T-helper 2 cell (primary cell): ENCODE measurements at places on chromosomes 6 and 20.
A peak's percentile ranks its signal among the peaks of the same experiment; 100 is the strongest.

- DNase-seq = no peak
These were observed 81.0 kb downstream of the GPX5 start for GRCh38 chr6:28606424-28607391.

DNA sequence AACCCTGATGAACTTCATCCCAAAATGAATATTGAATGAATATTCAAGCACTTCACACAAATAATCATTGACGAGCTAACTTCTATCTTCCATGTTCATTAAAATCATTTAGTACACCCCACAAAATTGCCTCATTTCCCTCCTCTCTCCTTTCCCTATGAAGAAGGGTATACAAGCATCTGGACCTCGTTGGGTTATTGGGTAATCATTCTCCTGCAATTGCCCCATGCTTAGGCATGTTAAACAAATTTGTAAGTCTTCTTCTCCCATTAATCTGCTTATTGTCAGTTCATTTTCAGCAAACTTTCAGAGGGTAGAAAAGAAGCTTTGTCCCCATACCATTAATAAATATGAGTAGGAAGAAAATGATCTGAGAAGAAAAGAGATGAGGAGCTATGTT is 27.6 kb downstream of the PRKN start:
- no peak for DNase-seq

GRCh38 chr6:113642714-113643406 is 214.3 kb upstream of the MARCKS start:
- peak; percentile 15 for DNase-seq

- no peak for DNase-seq
These were observed 510.2 kb downstream of the RNF144B start for GRCh38 chr6:18897350-18897749.

DNA sequence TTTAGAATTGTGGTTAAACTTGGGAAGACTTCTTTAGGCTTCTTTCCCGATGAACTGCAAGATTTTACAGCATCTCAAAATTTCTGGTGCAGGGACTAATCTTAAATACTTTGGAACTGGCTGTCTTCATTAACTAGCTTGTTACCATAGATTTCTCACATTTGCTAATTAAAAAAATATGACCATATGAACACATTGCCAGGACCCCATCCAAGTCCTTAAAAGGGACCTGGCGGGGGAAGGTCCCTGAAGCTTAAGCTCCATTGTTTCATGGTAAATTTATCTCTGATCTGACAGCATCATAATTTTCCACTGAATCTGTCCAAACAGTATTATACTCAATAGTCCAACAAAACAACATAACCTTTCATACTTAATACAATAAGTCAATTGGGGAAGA is 517.8 kb upstream of the FLRT3 start:
- no peak for DNase-seq

GRCh38 chr20:53609491-53610445 is 16.1 kb upstream of the ZNF217 start:
- DNase-seq = peak; percentile 47

DNA sequence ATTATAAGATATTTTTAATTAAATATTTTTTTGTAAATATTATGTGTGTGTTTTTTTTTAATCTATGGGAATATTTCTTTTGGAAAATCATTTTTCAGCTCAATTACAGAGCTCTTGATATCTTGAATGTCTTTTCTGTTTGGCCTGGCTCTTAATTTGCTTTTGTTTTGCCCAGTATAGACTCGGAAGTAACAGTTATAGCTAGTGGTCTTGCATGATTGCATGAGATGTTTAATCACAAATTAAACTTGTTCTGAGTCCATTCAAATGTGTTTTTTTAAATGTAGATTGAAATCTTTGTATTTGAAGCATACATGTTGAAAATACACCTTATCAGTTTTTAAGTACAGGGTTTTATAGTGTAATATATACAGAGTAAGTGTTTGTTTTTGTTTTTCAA is 2.6 kb downstream of the ID4 start:
- DNase-seq = no peak

GRCh38 chr6:43016176-43016942 is 2.3 kb downstream of the KLHDC3 start:
- no peak for DNase-seq

DNA sequence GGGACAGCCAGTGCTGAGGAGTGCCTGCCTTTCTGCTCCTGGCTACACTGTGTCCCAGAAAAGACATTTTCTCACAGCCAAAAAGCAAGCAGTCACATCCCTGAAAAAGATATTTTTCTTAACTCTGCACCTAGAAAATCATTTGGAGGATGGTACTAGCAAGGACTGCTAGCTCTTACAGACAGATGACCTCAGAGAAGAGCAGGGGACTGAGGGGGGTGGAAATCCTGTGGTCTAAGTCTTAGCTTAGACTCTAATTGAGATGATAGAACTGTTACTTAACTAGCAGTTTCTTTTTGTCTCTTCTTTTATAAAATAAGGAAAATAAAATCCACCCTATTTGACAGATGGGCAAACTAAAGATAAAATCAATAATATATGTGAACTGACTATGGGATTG is 152.8 kb downstream of the TMEM200A start:
- no peak for DNase-seq

DNA sequence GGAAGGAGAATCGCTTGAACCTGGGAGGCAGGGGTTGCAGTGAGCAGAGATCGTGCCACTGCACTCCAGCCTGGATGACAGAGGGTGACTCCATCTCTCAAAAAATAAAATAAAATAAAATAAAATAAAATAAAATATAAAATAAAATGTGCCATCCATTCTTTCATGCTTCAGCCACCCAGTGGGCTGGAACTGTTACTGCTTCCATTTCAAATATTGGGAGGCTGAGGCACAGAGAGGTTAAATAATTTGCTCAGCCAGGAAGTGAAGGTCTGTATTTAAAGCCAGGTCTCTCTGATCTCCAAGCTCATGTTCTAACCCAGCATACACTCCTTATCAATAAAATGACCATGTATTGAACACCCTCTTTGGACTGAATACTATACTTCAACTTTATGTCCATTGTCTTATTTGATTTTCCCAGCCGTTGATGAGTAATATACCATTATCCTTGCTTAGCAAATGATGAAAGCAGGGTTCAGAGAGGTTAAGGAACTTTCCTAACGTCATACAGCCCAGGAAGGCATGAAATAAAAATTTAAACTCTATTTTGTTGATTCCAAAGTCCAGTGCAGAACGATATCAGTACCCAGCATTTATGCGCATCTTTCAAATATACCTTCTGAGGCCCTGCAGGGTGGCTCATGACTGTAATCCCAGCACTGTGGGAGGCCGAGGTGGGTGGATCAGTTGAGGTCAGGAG is 25.8 kb upstream of the SLC9A8 start:
- DNase-seq = no peak

- no peak for DNase-seq
These were observed 8.4 kb downstream of the CYP21A2 start for GRCh38 chr6:32046450-32047083.

DNA sequence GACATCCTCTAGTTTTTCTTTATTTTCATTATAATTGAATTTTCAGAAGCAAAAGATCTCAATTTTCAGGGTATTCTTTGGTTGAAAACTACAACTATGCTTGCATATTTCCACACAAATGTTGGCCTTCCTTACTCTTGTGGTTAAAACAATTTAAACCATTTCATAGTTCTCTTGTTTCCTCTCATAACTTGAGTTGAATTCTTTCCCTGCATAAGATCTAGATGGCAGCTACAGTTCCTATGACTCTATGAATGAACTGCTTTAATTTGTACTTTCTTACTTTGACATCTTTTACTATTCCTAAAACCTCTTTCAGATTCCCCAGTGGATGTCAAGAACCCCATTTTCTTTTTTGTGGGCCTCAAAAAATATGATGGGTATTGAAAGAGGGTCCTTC is 564.5 kb downstream of the NKAIN2 start:
- DNase-seq = no peak

- peak; percentile 13 for DNase-seq
These were observed 52.5 kb downstream of the MKKS start for GRCh38 chr20:10381477-10381876.

- no peak for DNase-seq
These were observed 200.5 kb downstream of the SMOC2 start for GRCh38 chr6:168641446-168641845.

- DNase-seq = no peak
These were observed 101.6 kb upstream of the TMEM30A start for GRCh38 chr6:75386050-75386770.

DNA sequence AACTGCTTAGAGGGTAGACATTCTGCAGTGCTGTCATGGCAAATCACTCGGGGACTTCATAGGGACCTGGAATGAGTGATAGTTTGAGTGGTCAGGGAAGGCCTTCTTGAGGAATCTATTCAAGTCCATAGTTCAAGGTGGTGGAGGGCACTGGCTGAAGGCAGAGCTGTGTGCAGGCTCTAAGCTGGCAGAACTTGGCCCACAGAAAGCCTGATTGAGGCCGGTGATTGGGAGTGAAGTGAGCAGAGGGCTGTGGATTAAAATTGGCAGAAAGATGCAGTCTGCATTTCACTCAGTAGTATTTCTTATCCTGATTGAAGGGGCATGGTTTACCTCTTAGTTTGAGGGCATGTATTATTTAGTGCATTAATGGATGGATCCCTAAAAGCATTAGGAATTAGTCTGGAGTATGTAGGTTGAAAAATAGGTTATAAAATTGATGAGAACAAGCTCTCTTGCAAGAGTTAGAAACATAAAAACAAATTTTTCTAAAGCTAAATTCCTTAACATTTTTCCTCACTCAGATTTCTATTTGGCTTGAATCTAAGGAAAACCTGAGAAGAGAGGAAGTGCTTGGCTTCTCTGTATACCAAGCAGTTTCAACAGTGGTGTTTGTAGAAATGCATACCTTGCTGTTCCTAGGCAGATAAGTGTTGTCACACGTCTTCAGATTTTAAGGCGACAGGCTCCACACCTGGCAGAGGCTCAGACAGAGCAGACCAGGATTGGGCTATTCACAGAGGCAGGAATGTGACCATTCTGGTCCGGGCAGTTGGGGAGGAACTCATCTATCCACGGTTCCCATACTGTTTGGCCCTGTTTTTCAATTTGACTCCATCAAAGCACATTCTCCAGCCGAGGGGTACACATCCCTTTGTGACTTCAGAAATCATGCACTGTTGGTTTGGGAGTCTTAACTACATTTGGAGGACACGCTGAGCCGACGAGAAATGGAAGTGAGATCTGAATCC is 45.2 kb downstream of the UTRN start:
- DNase-seq = no peak

DNA sequence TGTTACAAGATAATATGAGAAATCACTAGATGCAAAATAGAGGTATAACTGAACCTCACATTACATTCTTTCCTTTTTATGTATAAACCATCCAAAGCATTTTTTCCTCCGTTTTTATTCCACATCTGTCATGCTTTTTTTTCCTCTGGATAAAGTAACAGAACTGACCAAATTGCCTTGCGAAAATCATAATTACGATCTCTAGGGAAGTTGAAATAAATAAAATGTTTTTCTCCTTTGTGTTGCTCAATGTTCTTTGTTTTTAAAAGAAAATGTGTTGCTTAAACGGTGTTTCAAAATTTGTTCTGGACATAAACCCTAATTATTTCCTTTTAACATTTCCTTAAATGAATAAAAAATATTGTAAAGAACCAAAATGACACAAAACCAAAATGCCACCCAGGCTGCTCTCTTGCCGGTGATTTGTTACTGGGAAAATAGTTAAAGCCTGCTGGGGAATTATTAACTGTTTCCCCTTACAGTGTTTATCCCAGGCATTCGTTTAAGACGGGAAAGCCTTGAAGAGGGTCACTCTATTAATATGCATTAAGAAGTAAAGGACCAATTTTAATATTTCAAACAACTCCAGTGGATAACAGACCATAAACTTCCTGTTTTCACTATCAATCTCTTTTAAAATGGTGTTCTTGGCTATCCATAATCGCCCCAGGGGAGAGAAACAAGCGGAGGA is 1.7 kb upstream of the ADGRB3 start:
- no peak for DNase-seq

DNA sequence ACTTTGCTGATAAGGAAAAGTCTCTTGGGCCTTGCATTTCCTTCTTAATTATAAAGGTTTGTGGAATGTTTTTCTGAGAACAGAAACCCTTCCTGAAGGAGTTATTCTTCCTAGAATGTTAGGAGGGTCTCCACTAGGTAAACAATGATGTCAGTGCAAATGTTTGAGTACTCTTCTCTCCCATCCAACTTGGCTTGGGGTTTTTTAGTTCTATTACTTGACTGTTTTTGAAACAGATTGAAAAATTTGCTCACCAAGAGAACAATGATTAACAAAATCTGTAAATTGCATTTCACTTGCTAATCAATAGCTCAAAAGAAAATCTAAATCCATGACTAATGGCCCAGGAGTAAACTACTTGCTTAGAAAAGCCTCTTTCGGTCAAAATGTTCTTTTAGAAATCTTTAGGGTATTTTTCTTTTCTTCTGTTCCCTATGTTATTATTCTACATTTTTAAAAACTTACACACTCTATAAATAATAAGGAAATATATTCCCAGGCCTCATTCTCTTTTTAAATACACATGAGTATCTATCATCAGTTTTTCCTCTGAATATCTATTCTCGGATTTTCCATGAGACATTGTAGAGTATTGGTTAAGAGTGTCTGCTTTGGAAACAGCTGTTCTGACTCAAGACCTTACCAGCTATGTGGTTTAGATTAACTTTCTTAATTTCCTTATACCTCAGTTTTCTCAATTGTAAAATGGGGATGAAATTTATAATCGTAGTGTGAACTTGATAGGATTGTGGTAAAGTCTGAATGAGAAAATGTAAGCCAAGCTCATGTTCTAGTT is 234.2 kb upstream of the CITED2 start:
- no peak for DNase-seq

DNA sequence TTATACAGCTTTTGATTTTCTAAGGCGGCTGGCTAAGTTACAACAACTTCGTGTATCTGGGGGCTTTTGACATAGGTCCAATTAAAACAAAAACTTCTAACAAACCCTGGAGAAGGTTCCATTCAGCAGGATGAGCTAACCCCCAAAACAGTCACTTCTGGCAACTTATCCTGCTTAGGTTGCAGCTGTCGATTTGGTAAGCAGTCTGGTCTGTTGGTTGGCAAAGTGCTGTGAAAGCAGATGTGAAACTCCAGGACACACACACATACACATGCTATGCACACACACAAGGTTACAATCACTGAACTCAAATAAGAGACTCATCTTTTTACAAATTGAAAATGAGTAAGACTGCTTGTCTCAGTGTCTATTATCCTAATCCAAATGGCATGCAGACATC is 119.0 kb upstream of the STMND1 start:
- DNase-seq = no peak
